ENCODE measurements at places on chromosomes 16 and 17. TPM values are rescaled to one million over a fixed set of nuclear protein-coding genes. Genes with fewer than 3 reads are reported as not detected.

Gene OR4D1
- not detected for total RNA-seq

Gene ZNF319
- 9.2 TPM for total RNA-seq

Gene SECTM1
- total RNA-seq, result 3.4 TPM

Gene ANKS3
- 8.9 TPM for total RNA-seq

Gene GRAP
- total RNA-seq, result 3.2 TPM

Gene TNFRSF12A
- total RNA-seq, result 13.8 TPM

Gene RPS15A
- 733 TPM for total RNA-seq

Gene KRT14
- not detected for total RNA-seq

Gene SYNGR3
- total RNA-seq, result 0.75 TPM

Gene NOG
- total RNA-seq, result 0.42 TPM

Gene CCL7
- not detected for total RNA-seq

Gene OR2C1
- total RNA-seq, result 0.21 TPM

Gene LITAFD
- total RNA-seq, result not detected

Gene ADAMTS18
- not detected for total RNA-seq

Gene GJD3
- total RNA-seq, result 0.80 TPM

DNA sequence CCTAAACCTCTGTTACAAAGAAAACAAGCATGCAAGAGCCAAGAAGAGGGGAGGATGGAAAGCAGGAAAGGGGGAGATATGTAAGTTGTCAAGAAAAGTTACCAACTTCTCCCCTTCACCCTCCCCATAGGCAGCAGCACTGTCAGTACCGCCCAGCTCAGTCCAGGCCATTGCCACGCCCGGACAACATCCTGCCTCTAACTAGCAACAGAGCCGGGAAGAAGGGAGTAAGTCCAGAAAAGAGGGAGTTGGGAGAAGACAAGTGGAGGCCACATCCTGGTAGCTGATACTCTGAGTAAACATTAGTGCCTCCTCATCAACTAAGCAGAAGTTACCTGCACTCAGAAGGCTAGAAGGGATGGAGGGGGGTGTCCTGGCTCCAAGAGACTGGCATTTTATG is 113.6 kb downstream of the SMG6 start:
- peak; percentile 75 for DNase-seq

GRCh38 chr17:10048629-10049350 is 143.7 kb upstream of the RCVRN start:
- no peak for DNase-seq

- DNase-seq, result no peak
These were observed 290.6 kb downstream of the WWOX start for GRCh38 chr16:78390092-78390491.

DNA sequence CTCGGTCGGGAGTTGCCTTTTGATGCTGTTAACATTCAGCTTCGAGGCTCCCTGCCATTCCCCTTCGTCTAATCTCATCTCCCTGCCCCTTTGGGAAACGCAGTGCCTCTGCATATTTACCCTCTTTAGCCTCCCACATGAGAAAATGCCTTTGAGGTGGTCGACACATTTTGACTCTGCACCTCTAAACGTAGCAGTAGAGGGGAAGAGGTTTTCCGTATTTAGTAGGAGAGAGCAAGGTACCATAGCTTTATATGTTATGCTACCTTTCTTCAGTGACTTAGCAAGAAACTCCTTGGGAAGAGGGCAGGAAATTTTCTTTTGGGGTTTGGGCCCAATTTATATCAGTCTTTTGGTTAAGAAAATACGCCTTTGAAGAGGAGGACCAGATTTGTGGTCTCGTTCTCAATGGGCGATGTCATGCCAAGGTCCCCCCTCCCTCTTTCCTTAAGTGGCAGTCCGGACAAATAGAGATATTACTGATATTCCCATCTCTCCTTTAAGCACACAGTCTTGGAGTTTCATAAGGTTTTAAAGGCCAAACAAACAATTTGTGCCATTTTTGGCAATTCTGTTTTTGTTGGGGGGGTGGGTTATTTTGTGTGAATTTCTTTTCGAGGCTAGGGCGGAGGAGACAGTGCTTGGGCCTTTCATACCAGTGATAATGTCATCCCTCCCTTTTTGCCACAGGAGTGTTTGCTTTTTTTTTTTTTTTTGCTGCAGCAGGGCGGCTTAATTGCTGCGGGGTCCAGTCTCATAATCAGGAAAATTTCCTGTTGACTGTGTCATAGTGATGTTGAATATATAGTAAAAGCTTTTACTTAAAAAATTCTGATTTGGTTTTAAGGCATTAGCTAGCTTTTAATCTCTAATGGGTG is 1.5 kb downstream of the PAFAH1B1 start:
- no peak for DNase-seq

DNA sequence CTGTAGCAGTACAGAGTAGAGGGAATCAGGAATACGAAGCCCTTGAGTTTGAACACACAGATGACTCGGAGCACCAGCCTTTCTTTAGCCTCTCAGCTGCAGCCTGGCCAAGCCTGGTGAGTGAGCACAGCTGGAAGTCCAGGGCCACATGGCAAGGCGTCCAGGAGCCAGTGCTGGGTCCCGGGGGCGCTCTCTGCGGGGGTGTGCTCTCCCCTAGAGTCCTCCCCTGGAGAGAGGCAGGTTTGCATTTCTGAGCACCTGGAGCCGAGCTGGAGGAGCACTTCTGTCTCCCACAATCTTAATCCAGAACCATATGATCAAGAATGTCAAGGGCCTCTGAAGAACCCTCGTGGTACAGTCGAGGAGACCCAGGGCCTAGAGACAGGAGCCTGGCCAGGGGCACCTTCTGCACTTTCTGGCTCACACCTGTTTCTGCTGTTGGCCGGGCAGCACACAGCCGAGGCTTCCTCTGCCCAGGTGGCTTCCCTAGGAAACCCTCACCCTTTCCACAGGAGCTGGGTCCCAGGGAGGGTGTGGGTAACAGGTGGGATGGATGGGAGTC is 78.3 kb downstream of the PLD6 start:
- DNase-seq, result peak; percentile 47

DNA sequence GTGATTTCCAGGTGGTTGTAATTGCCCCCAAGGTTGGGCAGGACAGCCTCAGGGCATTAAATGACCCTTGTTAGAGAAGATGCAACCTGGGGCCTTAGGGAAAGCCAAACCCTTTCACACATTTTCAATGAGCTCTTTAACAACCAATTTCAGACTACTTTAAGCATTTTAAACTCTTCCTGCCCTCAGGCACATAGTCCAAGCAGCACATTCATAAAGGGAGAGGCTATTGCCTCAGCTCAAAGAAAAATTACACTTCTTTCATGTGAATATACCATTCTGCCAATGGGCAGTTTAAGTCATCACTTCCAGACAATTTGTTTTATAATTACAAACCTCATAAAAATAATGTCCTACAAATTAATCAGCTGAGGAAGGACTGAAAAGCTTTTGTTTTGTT is 544.5 kb downstream of the NPIPA7 start:
- no peak for DNase-seq

DNA sequence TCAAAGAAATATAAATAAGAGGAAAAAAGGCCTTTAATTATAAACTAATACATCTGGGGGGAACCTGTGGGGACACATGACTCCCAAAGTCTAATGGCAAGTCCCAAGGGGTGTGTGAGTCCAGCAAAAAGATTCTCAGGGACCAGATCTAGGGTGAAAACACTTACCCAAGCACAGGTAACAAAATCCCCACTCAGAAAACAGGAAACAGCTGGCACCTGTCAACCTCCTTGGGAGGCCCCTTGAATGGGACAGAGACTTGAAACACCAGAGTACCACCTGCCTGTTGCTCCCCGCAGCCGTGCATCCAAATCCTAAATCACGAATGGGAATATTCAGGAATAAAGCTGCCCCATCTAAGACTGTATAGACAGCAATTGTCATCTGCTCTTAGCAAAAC is 461.2 kb upstream of the CDH5 start:
- DNase-seq, result no peak

- no peak for DNase-seq
These were observed 17.1 kb downstream of the AKAP1 start for GRCh38 chr17:57102122-57102521.

- no peak for DNase-seq
These were observed 38.3 kb upstream of the AKTIP start for GRCh38 chr16:53541326-53541725.

- no peak for DNase-seq
These were observed 7.4 kb downstream of the ZACN start for GRCh38 chr17:76086384-76086783.

DNA sequence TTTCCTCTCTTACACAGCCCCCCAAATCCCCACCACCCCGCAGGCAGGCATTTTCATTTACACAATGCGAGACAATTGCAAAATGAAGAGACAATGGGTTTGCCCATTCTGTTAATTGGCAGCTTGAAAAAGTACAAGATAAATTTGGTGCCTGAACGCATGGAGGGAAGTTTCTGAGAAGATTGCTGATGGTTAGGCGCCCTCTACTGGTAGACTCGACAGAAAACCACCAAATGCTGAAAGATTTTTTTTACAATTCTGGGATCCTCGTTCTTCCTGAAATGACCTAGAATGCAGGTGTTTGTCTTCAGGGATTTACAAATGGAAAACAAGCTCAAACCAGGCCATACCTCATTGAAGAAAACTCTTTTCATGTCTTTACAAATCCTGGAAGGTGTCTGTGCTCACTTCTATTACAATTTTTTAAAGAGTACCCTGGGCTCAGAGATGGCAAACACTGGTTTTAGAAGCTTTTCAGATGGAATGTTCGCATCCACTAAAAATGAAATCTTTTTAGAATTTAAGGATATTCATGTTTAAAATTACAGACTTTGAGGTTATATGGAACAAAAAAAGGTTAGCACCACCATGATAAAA is 338.5 kb downstream of the PMP22 start:
- no peak for DNase-seq

DNA sequence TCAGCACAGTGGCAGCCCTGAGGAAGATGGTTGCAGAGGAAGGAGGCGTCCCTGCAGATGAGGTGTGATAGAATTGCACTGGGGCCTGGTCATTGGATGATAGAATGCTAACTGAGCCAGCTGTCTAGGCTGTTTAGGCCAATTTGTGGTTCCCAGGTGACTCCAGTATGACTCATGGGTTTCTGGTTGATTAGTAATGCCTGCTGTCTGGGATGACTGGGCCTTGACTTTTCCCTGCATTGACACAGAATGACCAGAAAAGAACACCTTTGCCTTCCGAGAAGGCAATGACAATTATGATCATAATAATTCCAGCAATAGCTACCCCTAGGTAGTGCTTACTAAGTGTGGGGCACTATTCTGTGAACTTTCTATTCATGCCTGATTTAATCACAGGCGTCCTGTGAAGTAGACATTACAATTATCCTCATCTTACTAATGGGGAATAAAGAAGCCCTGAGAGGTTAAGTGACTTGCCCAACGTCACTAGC is 31.5 kb downstream of the USP43 start:
- DNase-seq, result no peak

- no peak for DNase-seq
These were observed 451.3 kb downstream of the PMP22 start for GRCh38 chr17:14813649-14814370.

DNA sequence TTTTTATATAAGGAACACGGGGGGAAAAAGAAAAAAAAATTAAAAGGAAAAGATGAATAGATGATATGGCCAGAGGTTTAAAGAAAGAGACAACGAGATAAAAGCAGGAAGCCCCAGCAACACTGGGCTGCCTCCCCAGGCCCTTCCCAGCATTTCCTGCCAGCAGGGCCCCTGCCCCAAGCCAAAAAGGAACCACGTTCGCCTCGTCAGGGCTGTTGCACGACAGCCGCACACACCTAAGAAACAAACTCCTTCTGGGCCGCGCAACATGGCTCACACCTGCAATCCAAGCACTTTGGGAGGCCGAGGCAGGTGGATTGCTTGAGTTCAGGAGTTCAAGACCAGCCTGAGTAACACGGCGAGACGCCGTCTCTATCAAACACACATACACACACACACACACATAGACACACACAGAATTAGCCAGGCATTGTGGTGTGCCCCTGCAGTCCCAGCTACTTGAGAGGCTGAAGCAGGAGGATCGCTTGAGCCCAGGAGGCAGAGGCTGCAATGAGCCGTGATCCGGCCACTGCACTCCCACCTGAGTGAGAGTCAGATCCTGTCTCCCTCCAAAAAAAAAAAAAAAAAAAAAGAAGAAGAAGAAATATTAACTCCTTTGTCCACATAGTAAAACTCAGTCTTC is 83.0 kb downstream of the ANKRD11 start:
- DNase-seq, result no peak

GRCh38 chr17:43740541-43740940 is 18.1 kb downstream of the SOST start:
- DNase-seq, result no peak

GRCh38 chr17:81832608-81833159 is 407 bp downstream of the MCRIP1 start:
- no peak for DNase-seq

DNA sequence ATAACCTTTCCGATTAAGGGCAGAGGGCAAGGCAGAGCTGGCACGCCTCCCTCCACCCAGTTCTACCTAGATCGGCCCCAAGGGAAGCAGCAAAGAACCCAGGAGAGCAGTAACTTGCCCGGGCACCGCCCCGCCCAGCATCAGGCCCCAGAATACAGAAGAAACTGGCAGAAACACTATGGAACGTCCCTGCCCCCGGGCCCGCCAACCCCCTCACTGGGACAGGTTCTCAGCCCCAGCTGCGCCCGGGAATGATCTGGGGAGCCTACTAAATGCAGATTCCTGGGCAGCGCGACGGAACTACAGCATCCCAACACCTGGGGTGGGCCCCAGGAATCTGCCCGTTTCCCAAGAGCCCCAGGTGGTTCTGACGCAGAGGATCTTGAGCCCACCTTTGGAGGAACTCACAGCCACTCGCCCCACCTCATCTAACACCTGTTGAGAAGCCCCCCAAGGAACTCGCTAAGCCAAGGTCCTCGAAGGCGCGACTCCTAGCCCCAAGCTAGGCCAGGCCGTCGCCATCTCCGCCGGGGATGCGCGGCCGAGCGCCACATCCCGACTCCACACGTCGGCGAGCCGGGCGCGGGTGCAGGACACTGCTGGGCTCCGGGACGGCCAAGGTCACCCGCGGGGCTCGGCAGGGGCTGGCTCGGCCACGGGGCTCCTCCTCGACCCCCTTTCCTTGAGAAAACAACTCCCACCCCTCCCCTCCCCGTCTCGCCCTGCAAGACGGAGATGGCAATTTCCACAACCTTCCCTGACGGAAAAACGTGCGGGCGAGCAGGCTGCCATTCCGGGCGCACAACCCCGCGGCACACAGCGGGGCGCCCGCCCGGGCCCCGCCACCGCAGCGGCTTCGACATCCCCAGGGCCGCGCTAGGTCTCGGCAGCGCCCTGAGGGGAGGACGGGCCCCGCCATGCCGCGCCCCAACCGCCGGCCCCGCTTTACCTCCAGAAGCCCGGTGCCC is 913 bp downstream of the CDIP1 start:
- peak; percentile 66 for DNase-seq

- DNase-seq, result no peak
These were observed 12.4 kb downstream of the MPO start for GRCh38 chr17:58268326-58268725.

GRCh38 chr16:23905027-23905426 is 69.2 kb downstream of the PRKCB start:
- DNase-seq, result peak; percentile 63

Measured in right cardiac atrium (tissue), 5 donors.